GM10248 (cell line): ENCODE measurements at places on chromosomes 2 and 18.

DNA sequence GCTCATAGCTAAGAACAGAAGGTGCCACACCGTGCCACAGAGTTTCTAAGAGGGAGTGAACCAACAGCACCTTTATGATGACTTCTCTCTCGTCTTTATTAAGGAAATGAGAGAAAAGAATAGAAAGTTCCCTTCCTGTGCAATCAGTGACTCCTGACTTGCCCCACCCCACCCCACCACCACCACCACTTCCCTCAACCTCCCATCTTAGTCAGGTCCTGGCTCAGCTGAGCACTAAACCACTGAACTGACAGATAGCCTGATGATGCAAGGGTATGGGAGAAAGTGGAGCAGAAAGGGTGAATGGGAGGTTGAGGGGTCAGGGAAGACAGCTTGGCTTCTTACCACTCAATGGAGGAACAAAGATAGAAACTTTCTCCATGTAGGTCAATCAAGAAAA, 75.2 kb upstream of the RMDN2 start:
- DNase-seq: no peak

GRCh38 chr2:224324604-224325003, 77.3 kb downstream of the FAM124B start:
- DNase-seq: no peak

- no peak for DNase-seq
These were observed 344.3 kb upstream of the RAB12 start for GRCh38 chr18:8264861-8265411.

GRCh38 chr2:209830722-209831465, 59.3 kb downstream of the UNC80 start:
- DNase-seq: no peak

- no peak for DNase-seq
These were observed 310.8 kb downstream of the ERBB4 start for GRCh38 chr2:212227755-212228154.

DNA sequence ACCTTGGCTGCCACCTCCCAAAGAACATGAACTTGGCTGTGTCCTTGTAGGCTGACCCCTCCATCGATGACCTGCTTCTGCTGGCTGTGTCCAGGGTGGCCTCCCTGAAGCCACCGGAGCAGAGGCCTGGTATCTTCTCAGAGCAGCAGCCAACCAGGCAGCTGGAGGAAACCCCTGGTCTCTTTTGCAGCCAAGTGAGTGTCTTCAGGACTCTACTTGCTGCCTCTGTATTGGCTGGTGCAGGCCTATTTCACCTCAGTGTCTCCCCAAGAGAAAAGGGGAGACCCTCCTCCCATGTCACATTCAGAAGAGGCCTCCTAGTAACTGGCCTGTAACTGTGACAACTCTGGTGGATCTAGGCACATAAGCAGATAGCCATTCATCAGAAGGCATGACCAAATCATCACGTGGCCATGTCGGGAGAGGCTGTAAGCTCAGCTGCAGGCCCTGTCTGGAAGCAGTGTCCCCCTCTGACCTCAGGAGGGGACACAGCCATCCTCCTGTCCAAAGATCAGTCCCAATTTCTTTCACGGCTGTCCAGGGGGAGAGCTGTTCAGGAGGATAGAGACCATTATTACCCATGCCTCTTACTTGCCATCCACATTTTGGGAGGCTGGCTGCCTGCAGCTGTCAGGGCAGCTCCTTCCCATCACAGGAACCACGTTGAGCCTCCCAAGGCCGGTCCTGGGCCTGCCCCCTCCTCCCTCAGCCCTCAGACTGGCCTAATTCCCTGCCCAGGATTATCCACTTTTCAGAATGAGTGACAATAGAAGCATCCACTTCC, 20.9 kb upstream of the ROCK2 start:
- DNase-seq: no peak

- peak; percentile 54 for DNase-seq
These were observed 1.8 kb downstream of the ZCCHC2 start for GRCh38 chr18:62524440-62525200.

GRCh38 chr2:84876369-84876768, 4.5 kb downstream of the TRABD2A start:
- DNase-seq: no peak

DNA sequence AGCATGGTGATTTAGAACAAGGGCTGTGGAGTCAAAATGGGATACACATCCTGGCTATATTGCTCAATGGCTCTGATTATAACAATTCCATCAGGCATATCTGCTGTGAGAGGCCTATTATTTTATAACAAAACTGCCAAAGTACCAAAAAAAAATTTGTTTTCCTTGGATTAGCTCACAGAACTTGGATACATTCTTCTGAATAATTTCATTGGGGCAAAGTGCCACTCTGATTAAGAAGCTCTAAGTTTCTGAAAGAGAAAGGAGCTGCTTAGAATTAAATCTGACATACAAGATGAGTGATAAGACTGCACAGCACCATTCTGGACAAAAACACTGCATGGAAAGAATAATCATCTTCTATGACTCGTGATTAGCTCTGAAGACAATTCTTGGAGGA, 85.7 kb downstream of the SMC6 start:
- DNase-seq: no peak

DNA sequence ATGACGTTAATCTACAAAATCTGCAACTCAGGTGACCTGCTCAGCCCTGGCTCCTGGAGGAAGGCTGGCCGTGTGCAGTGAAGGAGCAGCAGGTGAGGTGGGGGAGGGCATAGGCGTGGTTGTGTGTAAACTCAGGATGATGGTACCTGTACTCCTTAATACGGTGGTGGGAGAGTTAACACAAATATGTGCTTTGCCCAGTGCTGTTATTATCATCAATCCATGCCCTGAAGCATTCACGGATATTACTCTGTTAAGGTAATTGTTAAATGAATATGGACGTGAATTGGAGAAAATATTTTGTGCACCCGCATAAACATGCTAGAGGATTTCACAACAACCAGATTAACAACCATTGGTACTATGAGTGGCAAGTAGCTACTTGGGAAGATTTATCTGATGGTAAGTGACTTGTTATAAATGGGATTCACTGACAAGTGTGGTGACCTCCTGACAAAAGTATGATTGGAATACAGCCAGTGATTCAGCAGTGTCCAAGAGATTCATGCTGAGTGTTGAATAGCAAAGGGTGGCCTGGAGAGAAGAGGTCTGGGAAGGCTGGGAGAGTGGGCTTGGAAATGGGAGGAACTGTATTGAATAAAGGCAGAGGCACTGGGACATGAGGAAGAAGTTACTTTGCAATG, 194.1 kb downstream of the TPGS2 start:
- no peak for DNase-seq

- DNase-seq: no peak
These were observed 17.9 kb downstream of the LDLRAD4 start for GRCh38 chr18:13236411-13236810.

- no peak for DNase-seq
These were observed 420.9 kb upstream of the ST6GAL2 start for GRCh38 chr2:107306881-107307280.

- DNase-seq: no peak
These were observed 1.9 kb downstream of the SCYGR3 start for GRCh38 chr2:227612546-227613271.

- DNase-seq: no peak
These were observed 88.7 kb downstream of the THADA start for GRCh38 chr2:43507137-43507536.

- DNase-seq: no peak
These were observed 204.1 kb downstream of the ARHGAP15 start for GRCh38 chr2:143333168-143333791.
